ENCODE measurements at places on chromosomes 16 and 17.
A peak's percentile ranks its signal among the peaks of the same experiment; 100 is the strongest.

DNA sequence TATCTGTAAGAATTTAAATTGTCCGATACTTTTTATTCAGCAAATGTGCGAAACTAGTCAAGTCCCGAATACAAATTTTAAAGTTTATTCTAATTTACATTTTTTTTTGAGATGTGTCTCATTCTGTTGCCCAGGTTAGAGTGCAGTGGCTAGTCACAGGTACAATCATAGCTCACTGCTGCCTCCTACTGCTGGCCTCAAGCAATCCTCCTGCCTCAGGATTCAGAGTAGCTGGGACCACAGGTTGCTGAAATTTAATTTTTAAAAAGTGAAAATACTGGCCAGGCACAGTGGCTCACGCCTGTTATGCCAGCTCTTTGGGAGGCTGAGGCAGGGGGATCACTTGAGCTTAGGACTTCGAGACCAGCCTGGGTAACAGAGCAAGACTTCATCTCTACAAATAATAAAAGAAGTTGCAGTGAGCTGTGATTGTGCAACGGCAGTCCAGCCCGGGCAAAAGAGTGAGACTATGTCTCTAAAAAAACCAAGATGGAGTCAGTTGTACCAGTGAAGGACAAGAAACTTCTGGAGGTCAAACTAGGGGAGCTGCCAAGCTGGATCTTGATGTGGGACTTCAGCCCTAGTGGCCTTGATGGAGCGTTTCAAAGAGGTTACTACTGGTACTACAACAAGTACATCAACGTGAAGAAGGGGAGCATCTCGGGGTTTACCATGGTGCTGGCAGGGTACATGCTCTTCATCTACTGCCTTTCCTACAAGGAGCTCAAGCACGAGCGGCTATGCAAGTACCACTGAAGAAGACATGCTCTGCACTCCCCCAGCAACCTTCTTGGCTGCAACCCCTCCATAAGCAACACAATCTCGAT lies 5.6 kb downstream of the POLG2 start:
- no peak for DNase-seq

GRCh38 chr16:4319454-4320421 lies 3.9 kb downstream of the GLIS2 start:
- DNase-seq: no peak

DNA sequence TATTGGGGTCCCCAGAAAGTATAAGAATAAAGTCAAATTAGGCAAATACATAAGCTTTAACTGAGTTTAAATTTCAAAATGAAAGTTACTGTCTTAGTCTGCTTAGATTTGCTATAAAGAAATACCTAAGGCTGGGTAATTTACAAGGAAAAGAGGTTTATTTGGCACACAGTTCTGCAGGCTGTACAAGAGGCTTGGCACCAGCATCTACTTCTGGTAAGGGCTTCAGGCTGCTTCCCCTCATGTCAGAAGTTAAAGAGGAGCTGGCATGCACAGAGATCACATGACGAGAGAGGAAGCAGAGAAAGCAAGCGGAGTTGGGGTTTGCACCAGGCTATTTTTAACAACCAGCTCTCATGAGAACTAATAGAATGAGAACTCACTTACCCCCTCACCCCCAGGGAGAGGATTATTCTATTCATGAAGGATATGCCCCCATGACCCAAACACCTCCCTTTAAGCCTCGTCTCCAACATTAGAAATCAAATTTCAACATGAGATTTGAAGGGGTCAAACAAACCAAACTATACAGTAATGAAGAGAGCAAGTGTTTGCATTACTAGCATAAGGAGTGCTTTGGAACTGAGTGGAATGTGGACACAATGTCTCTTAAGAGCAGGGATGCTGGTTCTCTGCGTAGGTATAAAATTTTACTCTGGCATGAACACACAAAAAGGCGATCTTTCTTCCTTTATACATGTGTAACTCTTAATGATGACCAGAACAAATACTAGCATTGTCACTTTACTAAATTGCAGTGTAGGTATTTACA lies 292.8 kb upstream of the PMFBP1 start:
- no peak for DNase-seq

DNA sequence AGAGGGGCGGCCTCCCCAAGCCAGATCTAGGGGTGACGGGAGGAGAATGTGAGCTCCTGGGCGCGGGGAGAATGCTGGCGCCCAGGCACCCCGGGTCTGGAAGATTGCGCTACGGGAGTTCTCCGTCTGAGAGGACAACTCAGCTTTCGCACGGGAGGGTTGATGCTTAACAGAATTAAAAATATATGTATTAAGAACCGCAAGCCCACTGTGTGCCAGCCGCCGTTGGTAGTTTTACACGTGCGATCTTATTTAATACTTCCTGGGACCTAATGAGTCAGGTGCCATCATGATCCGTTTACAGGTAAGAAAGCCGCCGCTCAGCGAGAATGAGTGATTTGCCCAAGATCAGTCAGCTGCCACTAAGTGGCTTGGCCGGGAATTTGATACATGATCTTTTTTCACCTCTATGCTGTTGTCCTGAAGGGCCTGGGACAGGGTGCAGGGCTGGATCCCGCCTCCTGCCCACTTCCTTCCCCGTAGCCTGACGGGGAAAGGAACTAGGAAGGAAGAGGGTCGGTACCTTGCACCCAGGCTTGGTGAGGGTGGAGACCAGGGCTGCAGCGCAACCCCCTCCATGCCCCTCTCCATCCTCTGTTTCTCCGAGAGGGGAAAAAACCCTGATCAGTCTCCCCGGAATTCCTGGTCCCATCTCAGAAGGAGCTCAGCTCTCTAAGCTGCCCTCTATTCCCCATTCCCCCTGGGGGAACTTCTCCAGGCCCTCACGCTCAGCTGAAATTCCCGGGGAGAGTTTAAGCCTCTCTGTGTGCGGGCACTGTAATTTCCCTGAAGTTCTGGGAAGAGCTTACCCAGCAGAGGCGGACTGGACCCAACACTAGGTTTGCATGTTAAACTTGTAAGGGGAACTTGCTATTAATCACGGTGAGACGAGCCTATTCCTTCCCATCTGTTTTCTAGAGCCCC lies 983 bp downstream of the VAT1L start:
- no peak for DNase-seq

GRCh38 chr17:79176792-79177601 lies 102.4 kb downstream of the ENGASE start:
- no peak for DNase-seq

GRCh38 chr17:45227926-45228762 lies 6.5 kb downstream of the FMNL1 start:
- DNase-seq: no peak

GRCh38 chr17:77373299-77374169 lies 232.8 kb downstream of the SEC14L1 start:
- no peak for DNase-seq

DNA sequence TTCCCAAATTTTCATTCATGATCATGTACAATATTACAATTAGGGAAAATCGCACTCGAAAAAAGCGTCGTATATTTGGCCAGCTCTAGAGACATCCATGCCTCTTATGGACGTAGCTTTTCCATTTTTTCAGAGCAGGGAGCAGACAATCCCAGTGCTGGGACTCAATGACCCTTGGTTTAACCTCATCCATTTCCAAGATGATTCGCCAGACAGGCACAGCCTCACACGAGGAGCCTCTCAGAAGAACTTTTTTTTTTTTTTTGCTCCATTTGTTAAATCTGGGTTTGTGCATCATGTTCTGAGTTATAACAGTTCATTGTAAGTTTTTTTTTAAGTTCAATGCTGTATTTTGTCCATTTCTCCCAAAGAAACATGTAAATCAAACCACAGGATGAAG lies 92.1 kb downstream of the ZDHHC7 start:
- no peak for DNase-seq

DNA sequence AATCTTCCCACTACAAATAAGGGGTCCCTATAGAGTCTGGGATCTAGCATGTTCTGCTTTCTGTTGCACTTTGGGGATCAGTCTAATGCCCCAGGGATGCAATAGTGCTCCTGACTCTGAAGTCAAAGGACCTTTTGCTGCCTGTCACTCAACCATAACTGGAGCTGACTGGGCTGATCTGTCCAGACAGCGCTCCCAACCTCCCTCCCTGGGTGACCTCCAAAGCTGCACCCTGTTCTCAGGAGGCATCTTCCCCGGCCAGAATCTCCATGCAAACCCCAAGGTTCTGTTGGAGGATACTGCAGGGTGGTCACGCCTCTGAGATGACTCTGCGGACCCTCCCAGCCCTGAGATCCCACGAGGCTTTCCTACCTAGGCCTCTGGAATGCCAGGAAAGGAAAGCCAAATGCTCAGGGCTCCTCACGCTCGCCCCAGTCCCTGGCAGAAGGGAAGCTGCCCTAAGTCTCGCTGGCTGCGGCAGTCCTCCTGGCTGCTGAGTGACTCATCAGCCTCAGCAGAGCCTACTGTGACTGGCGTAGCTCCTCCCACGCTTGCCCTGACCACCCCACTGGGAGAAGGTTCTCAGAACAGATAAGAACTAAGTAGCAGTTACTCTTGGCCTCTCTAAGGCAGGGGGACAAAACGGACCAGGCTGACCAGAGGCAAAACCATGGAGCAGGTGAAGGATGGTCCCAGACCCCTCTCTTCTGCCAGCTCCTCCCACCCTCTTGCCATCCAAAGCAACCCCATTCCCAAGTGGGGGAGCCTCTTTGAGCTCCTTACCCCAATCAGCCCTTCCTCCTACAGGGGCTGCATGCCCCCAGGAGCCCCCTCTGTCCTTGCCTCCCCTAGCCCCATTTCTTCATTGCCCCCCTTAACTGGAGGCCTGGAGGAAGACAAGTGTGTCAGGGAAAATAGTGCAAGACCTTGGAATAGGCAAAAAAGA lies 124.1 kb upstream of the TNRC6C start:
- DNase-seq: peak; percentile 87

DNA sequence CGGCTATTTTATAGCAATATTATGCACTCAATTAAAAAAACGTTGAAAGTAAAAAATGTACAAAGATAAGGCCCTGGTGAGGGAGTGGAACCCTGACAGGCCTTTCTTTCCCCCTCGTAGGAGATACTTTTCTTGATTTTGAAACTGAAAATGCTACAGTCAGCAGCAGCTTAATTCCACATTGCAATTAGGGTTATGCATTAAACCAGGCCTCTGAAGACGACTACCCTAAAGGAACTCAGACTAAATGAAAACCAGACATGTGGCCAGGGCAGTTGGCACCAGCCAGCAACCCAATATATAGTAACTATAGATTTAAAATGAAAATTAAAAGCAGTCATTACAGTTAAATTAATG lies 463.2 kb upstream of the MAF start:
- DNase-seq: no peak

DNA sequence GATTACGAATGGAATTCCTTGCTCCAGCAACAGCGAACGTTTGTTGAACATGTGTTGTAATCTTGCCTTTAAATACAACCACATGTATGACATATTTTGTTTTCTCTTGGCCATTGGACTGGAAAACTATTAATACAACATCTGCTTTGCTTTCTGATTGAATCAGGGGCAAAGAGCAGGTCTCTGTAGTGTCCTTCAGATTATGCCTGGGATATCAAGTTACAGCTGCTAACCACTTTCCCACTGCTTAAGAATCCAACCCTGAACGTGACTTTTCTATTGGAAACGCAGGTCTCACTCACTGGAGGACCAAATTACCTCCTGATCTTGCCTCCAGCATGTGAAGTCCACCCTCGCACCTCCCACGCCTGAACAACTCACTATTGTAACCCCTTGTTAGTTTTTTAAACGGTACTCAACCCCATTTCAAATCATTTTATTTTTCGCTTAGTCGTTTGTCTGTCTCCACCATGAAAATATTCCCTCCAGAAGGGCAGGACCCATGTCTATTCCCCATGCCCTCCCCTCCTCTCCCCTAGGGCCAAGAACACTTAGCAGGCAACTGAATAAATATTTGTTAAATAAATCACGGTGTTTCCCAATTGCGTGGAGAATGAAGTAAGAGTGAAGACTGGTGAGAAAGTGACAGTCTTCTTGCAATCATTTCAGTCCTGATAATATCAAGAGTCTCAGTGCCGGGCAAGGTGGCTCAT lies 57.4 kb upstream of the MRTFB start:
- peak; percentile 48 for DNase-seq

GRCh38 chr17:39650121-39650579 lies 13.2 kb downstream of the STARD3 start:
- DNase-seq: no peak

GRCh38 chr17:12122075-12122474 lies 101.4 kb downstream of the MAP2K4 start:
- no peak for DNase-seq

GRCh38 chr17:79992649-79993389 lies 42.9 kb downstream of the TBC1D16 start:
- DNase-seq: peak; percentile 39

DNA sequence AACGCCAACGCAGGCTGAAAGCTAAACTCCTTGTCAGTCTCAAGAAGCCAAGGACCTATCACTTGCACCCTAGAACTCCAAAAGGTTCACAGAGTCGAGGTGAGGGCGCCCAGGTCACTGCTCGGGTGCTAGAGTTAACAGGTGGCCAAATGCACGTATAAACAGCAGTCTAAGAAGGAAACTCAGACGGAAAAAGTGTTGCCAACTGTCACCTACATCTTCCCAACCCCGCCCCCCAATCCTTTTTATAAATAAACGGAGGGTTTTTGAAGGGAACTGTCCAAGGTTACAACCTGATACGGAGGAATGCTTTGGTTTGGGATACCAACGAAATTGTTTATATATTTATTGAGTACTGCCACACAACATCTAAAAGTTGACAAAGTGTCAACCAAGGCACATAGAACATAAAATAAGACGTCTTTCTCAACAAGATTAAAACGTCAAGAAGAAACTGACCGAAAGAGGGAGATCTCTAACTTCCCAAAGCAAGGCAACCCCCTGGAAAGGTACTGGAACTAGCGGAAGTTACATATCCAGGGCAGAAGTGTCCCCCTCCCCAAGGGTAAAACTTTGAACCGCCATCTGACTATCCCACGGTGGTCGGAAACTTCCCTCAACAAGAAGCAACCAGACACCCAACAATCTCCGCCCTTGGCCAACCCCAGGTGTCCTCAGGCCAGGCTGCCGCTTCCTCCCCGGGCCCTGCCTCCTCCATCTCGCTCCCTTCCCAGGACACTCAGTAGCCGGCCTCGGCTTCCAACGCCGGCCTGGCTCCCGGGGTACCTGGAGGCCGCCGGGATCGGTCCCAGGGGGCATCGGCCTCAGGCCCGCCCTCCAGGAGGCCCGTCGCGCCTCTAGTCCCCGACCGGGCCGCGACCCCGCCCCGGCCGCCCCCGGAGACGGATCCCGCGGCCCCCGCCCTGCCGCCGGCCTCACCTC lies 982 bp downstream of the SPAG9 start:
- peak; percentile 40 for DNase-seq

GRCh38 chr16:12462426-12463280 lies 341.0 kb downstream of the CPPED1 start:
- DNase-seq: no peak

GRCh38 chr17:65013613-65014391 lies 42.7 kb downstream of the GNA13 start:
- peak; percentile 73 for DNase-seq

Measured in AG08396 (cell line).